Myometrial cell (primary cell): ENCODE measurements at places on chromosomes 6 and 20. TPM values are rescaled to one million over a fixed set of nuclear protein-coding genes. Genes with fewer than 3 reads are reported as not detected.

Gene THEMIS
- total RNA-seq = not detected in 2 replicates

Gene OPRL1
- total RNA-seq = 3.2 and 3.5 TPM in 2 replicates

Gene CCR6
- total RNA-seq = not detected in 2 replicates

Gene THBD
- total RNA-seq = under 0.01 and 0.18 TPM in 2 replicates
